Stimulated activated naive B cell treated with anti-CD40 and anti-IgM and Interleukin-4, amounts not matched to agents 10 μg/mL and 1 μg/mL and 100 μg/mL, for 72 hours (primary cell): ENCODE measurements at places on chromosomes 3 and 15.

GRCh38 chr3:116053017-116053416, 392.3 kb downstream of the LSAMP start:
- H3K4me3 ChIP-seq = no peak overlapping the region
- H3K27me3 ChIP-seq = no peaks in the 10 kb centered on the region
- DNase-seq = no peak
- no peaks in the 10 kb centered on the region for H3K4me1 ChIP-seq
- no peak overlapping the region for H3K27ac ChIP-seq

- H3K36me3 ChIP-seq = no peaks in the 10 kb centered on the region
- no peaks in the 10 kb centered on the region for H3K27me3 ChIP-seq
- no peak for DNase-seq
- no peak overlapping the region for H3K27ac ChIP-seq
- no peak overlapping the region for H3K4me3 ChIP-seq
Measured at GRCh38 chr3:137294839-137295238, 337.1 kb downstream of the IL20RB start.

GRCh38 chr15:85534031-85534430, 153.6 kb downstream of the AKAP13 start:
- peak; percentile 35 for DNase-seq
- H3K27me3 ChIP-seq = no peaks in the 10 kb centered on the region
- peak overlapping the region; percentile 62 for H3K4me3 ChIP-seq
- H3K27ac ChIP-seq = peak overlapping the region; percentile 94
- H3K4me1 ChIP-seq = peaks cover 83% of the 10 kb centered on the region

GRCh38 chr3:36542186-36542585, 161.9 kb downstream of the STAC start:
- H3K4me1 ChIP-seq = no peaks in the 10 kb centered on the region
- no peak overlapping the region for H3K4me3 ChIP-seq
- H3K36me3 ChIP-seq = no peaks in the 10 kb centered on the region
- no peak overlapping the region for H3K27ac ChIP-seq

- H3K36me3 ChIP-seq = peaks cover 9% of the 10 kb centered on the region
- H3K27me3 ChIP-seq = no peaks in the 10 kb centered on the region
- H3K4me1 ChIP-seq = peaks cover 47% of the 10 kb centered on the region
Measured at GRCh38 chr3:45553469-45553974, 41.0 kb upstream of the LIMD1 start.

DNA sequence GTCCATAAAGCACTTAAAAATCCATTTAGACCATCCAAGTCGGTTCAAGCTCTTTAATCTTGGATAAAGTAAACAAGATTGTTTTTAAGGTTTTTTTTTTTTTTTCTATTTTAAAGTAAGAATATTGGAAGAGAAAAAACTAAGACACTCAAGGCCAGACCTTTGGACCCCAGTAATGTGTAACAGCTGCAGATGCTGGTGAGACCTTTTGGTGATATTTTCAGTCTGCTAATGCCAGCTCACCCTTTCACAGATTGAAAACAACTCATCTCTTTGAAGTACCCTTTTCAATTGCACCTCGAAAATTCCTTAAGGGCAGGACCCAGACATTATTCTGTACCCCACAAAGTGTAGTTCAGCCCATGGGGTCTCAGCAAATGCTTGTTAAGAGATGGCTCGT, 260.7 kb upstream of the CTNNB1 start:
- no peak for DNase-seq
- no peaks in the 10 kb centered on the region for H3K27me3 ChIP-seq

DNA sequence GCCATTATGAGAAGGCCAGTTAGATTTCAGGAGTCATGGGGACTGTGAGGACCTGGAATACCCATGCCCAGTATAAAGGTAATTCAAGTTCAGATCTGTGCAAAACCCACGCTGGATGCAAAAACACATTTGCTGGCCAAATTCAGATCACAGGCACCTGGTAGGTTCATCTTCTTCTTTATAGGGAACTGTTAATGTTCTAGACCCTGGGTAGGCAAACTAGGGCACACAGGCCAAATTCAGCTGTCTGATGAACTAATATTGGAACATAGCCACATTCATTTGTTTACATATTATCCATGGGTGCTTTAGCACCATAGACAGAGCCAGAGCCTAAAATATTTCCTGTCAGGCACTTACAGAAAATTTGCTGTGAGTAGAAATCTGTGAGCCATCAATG, 241.4 kb downstream of the PTPRG start:
- DNase-seq = no peak
- no peaks in the 10 kb centered on the region for H3K27me3 ChIP-seq
- no peaks in the 10 kb centered on the region for H3K4me1 ChIP-seq
- H3K4me3 ChIP-seq = no peak overlapping the region
- H3K36me3 ChIP-seq = no peaks in the 10 kb centered on the region

DNA sequence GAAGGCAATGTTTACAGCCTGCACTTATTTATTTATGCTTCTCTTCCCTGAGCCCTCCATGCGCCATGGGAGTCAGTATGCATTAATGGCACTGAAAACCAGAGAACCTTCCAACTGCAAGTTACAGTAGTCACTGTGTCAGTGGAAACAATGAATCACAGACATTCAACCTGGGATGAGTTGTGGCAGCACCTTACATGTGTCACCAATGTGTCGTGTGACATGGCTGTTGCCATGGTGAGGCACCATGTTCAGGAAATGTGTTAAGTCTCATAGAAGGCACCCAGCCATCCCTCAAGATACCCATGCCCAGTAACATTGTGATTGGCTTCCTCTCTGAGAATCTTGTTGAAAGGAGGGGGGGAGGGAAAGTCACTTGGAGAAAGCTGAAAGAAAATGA, 105.0 kb downstream of the FOXP1 start:
- no peaks in the 10 kb centered on the region for H3K27me3 ChIP-seq
- DNase-seq = peak; percentile 39
- peaks cover 43% of the 10 kb centered on the region for H3K36me3 ChIP-seq
- no peak overlapping the region for H3K4me3 ChIP-seq
- peak overlapping the region; percentile 82 for H3K27ac ChIP-seq

GRCh38 chr3:100978011-100978659, 15.1 kb downstream of the ABI3BP start:
- DNase-seq = no peak
- H3K4me3 ChIP-seq = no peak overlapping the region
- H3K4me1 ChIP-seq = no peaks in the 10 kb centered on the region
- H3K36me3 ChIP-seq = no peaks in the 10 kb centered on the region
- no peak overlapping the region for H3K27ac ChIP-seq

DNA sequence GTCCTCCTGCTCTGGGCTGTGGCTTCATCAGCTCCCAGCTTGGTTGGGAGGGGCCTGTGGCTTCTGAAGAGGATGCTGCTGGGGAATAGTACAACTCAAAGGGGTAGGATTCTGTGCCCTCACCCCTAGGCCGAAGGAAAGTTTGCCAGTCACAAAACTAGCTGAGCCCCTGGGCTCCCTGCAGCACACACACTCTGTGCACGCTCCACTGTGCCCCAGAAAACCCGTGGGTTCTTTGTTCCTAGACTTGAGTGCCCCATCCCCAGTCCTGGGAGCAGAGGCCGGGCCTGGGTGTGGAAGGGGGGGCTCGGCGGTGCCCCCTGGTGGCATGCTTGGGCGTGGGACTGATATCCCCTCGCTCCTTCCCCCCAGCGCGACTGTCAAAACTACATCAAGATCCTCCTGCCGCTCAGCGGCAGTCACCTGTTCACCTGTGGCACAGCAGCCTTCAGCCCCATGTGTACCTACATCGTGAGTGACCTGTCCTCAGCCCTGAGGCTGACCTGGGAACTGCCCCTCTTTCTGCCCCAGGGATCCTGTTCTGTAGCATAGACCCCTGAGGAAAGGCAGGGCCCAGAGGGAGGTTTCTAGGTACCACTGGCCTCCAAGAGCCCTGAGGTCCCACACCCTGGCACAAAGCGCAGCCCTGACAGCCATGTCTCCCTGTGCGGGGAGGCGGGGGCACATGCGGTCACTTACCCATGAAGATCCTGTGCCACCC, 14.2 kb downstream of the CIB1 start:
- H3K27ac ChIP-seq = peak overlapping the region; percentile 81
- no peaks in the 10 kb centered on the region for H3K27me3 ChIP-seq
- no peak overlapping the region for H3K4me3 ChIP-seq
- peaks cover 37% of the 10 kb centered on the region for H3K4me1 ChIP-seq
- no peak for DNase-seq

DNA sequence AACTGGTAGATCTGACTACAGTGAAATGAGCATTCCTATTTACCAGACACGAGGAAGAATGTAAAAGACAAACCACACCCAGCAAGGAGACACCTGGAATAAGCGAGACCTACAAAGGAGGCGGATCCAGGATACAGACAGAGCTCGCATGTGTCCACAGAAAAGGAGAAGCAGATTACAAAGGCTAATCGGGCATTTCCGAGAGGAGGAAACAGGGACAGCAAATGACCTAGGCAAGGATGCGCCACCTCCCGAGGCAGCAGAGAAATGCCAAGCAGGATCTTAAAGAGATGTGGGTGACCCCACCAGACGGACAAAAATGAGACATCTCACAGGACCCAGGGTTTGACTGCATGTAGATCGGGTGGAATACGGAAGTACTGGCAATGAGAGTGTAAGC, 63.2 kb upstream of the IQSEC1 start:
- no peak overlapping the region for H3K4me3 ChIP-seq
- no peaks in the 10 kb centered on the region for H3K36me3 ChIP-seq
- H3K27ac ChIP-seq = no peak overlapping the region
- H3K4me1 ChIP-seq = no peaks in the 10 kb centered on the region
- DNase-seq = no peak

DNA sequence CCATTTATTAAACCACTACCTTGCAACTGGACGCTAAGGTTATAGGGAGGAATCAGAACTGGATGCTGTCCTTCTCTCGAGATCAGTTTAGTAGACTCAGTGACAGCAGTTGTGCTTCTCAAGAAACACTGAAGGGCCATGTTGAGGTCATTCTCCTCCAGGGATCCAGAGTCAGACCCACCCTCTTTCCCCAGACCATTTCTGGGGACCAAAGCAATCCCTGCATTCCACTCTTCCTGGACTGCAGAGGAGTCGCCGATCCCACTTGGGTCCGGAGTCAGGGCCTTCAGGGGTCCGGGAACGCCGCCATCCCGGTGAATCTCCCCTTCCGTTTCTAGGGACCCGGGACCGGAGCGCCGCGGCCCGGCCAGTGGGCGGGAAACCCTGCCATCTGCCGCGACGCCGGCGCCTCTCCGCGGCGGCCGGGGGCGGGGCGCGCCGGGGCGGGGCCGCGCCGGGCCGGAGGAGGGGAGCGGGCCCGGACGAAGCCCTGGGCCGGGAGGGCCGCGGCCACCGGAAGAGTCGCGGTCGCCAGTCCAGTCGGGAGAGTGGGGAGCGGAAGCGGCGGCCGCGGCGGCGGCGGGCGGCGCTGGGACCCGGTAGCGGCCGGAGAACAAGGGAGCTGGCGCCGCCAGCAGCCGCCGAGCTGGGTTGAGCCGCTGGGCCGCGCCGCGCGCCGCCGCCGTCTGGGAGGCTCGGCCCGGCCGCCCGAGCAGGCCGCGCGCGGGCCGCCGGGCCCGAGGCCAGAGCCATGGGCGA, at the start of gene DVL3:
Gene DVL3, plus strand, starts transcription at position 493 of the 759 bp plus-strand sequence. Its CDS starts 259 bp downstream, at position 752.
- peak within 1 kb of the TSS; percentile 94 for H3K27ac ChIP-seq
- peak within 1 kb of the TSS; percentile 90 for H3K4me3 ChIP-seq
- no peaks in the 10 kb centered on the region for H3K27me3 ChIP-seq

GRCh38 chr15:61337541-61337940, 108.4 kb upstream of the RORA start:
- H3K36me3 ChIP-seq = no peaks in the 10 kb centered on the region
- no peak for DNase-seq
- H3K27ac ChIP-seq = no peak overlapping the region
- H3K27me3 ChIP-seq = no peaks in the 10 kb centered on the region
- H3K4me3 ChIP-seq = no peak overlapping the region

GRCh38 chr15:77993374-77993911, 84.1 kb downstream of the TBC1D2B start:
- H3K36me3 ChIP-seq = peaks cover 13% of the 10 kb centered on the region
- peak overlapping the region; percentile 93 for H3K27ac ChIP-seq
- peak; percentile 14 for DNase-seq
- H3K4me3 ChIP-seq = peak overlapping the region; percentile 41
- no peaks in the 10 kb centered on the region for H3K27me3 ChIP-seq

GRCh38 chr3:52349131-52349530, 33.0 kb downstream of the DNAH1 start:
- no peaks in the 10 kb centered on the region for H3K27me3 ChIP-seq
- DNase-seq = no peak
- peaks cover 20% of the 10 kb centered on the region for H3K4me1 ChIP-seq
- H3K36me3 ChIP-seq = peaks cover 11% of the 10 kb centered on the region
- H3K27ac ChIP-seq = no peak overlapping the region
- H3K4me3 ChIP-seq = no peak overlapping the region

GRCh38 chr15:89802231-89802928, 12.3 kb downstream of the ANPEP start:
- no peak overlapping the region for H3K27ac ChIP-seq
- H3K4me3 ChIP-seq = no peak overlapping the region
- peaks cover 13% of the 10 kb centered on the region for H3K27me3 ChIP-seq
- H3K4me1 ChIP-seq = no peaks in the 10 kb centered on the region
- no peak for DNase-seq

GRCh38 chr15:33104212-33104611, 90.3 kb downstream of the FMN1 start:
- H3K4me1 ChIP-seq = no peaks in the 10 kb centered on the region
- DNase-seq = no peak
- H3K27me3 ChIP-seq = peaks cover 18% of the 10 kb centered on the region
- no peaks in the 10 kb centered on the region for H3K36me3 ChIP-seq

GRCh38 chr3:124272605-124273151, 280.8 kb upstream of the ROPN1 start:
- H3K27ac ChIP-seq = no peak overlapping the region
- DNase-seq = no peak
- H3K4me1 ChIP-seq = no peaks in the 10 kb centered on the region
- H3K4me3 ChIP-seq = no peak overlapping the region
- H3K27me3 ChIP-seq = no peaks in the 10 kb centered on the region

- no peak overlapping the region for H3K27ac ChIP-seq
- H3K36me3 ChIP-seq = no peaks in the 10 kb centered on the region
- H3K27me3 ChIP-seq = peaks cover 3% of the 10 kb centered on the region
- no peaks in the 10 kb centered on the region for H3K4me1 ChIP-seq
Measured at GRCh38 chr3:190375671-190376070, 12.3 kb upstream of the CLDN16 start.

DNA sequence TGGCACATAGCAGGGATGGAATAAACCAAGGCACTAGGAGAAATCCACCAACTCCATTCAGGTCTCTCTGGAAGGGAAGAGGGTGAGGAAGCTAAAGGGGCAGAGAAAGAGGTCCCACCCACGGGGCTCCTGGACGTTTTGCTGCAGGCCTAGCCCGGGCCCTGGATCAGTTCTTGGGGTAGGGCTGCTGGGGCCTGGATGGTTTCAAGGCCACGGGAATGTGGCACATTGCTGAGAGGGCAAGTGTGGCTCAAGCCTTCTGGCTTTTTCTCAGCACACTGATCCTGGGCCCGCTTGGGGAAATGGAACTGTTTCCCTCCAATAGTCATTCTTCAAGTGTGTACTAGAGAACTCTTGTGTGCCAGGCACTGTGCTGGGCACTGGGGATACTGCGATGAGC, 24.0 kb downstream of the EPHB3 start:
- DNase-seq = no peak
- peaks cover 10% of the 10 kb centered on the region for H3K4me1 ChIP-seq
- H3K4me3 ChIP-seq = no peak overlapping the region
- H3K27ac ChIP-seq = no peak overlapping the region
- H3K36me3 ChIP-seq = no peaks in the 10 kb centered on the region
